Amniotic stem cell (primary cell): ENCODE measurements at places on chromosomes 1 and 21.

GRCh38 chr1:42368096-42368795 is 12.3 kb upstream of the RIMKLA start:
- DNase-seq = no peak

DNA sequence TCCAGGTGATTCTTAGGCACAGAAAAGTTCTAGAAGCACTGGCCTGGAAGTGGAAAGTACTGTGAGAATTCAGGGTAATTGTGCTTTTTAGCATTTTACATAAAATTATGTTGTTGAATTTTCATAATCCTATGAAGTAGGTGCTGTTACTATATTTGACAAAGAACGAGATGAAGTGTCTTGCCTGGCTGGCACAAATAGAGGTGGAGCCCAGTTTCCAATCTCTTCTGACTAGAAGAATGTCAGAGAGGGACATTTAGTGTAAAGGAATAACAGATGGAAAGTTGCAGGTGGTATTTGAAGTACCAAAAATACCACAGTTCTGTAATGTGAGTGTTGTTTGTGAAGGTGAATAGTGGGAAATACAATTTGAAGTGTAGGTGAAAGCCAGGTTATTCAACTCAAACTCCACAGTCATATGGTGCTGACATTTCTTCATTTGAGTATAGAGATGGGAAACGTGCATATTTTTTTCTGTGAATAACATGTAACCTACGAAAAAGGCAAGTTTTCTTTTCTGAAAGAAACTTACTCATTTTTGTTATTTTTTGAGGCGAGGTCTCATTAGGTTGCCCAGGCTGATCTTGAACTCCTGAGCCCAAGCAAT is 3.5 kb upstream of the TMCO2 start:
- no peak for DNase-seq

- DNase-seq = no peak
These were observed 62.7 kb downstream of the SIK1 start for GRCh38 chr21:43364261-43364510.

- DNase-seq = no peak
These were observed 156.9 kb upstream of the IGSF21 start for GRCh38 chr1:17950728-17951127.

GRCh38 chr1:204578867-204579664 is 62.9 kb downstream of the MDM4 start:
- no peak for DNase-seq

GRCh38 chr1:209207701-209208286 is 375.7 kb upstream of the CAMK1G start:
- peak; percentile 18 for DNase-seq

- DNase-seq = no peak
These were observed 74.9 kb upstream of the ZC3H11B start for GRCh38 chr1:219687779-219688178.

GRCh38 chr1:212614453-212615200 is 6.1 kb downstream of the ATF3 start:
- no peak for DNase-seq

- DNase-seq = no peak
These were observed 550.9 kb downstream of the SMYD3 start for GRCh38 chr1:245956225-245956624.

GRCh38 chr21:34148419-34148804 is 75.0 kb downstream of the MRPS6 start:
- DNase-seq = no peak

DNA sequence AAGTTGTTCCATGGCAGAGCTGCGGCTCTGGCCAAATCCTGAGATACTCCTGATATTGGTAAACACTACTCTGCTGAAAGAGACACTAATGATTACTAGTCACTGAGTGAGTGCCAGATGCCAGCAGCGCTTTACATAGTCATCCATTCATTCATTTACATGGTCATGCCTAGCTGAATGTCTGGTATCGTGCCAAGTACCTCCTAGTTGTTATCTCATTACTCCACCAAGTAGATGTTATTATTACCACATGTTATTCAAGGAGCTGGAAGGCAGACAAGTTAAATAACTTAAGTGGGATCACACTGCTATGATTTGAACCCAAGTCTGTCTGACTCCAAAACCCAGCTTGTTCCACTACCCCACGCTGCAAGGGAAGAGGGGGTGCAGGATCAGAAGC is 4.7 kb downstream of the OLFML2B start:
- DNase-seq = no peak
